ENCODE measurements at places on chromosomes 4 and X. TPM values are rescaled to one million over a fixed set of nuclear protein-coding genes. Genes with fewer than 3 reads are reported as not detected.

GRCh38 chr4:110614173-110614963, 8.5 kb downstream of the PITX2 start:
- H3K4me3 ChIP-seq, result no peak overlapping the region
- H3K4me1 ChIP-seq, result no peaks in the 10 kb centered on the region
- no peak overlapping the region for H3K27ac ChIP-seq
- no peak for DNase-seq

GRCh38 chr4:87304745-87305432, 17.8 kb downstream of the HSD17B13 start:
- no peak for DNase-seq
- H3K36me3 ChIP-seq, result no peaks in the 10 kb centered on the region
- no peaks in the 10 kb centered on the region for H3K27me3 ChIP-seq
- no peaks in the 10 kb centered on the region for H3K4me1 ChIP-seq

The ANXA10 gene
- not detected for polyA plus RNA-seq

DNA sequence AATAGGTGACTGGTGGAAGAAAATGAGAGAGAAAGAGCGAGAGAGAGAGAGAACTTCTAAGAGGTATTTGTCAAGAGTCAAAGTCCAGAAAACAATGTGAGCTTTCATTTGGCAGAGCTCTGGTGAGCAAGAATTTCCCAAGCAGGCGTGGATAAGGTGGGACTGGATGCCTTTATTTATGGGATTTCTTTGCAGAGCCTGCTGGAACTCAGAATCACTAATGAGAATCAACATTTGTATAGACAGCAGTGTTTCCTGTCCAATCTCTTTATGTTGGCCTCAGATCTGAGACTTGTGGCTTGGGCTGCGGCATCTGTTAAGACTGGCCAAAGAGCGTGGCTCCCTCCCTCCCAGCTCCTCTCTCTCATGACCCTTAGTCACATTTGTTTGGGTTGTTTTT, 67.9 kb upstream of the TBL1X start:
- H3K36me3 ChIP-seq, result no peaks in the 10 kb centered on the region
- H3K4me1 ChIP-seq, result no peaks in the 10 kb centered on the region

- no peaks in the 10 kb centered on the region for H3K27me3 ChIP-seq
- no peaks in the 10 kb centered on the region for H3K4me1 ChIP-seq
- H3K36me3 ChIP-seq, result peaks cover 89% of the 10 kb centered on the region
- no peak overlapping the region for H3K4me3 ChIP-seq
Measured at GRCh38 chr4:13580036-13580435, 35.7 kb upstream of the NKX3-2 start.

DNA sequence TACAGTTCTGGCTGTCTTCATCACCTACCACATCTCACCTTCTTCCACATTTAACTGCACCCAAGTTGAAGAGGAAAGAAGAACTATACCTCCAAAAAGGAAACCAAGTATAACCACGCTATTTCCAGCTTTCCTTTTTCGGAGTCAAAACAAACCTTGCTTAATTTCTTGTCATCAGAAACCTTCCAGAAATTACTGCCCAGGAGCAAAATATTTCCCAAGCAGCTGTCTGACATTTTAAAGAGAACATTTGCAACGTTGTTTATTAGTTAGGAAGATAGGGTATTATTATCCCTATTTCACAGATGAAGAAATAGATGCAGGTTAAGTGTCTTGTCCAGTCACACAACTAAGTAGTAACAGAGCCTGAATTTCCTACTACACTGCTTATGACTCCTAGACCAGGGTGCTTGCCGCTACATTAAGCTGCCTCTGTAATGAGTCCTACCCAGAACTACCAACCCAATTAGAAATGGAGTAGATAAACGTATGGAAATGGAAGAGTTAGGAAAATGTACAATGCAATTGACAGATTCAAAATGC, 2.2 kb upstream of the ACSL4 start:
- H3K4me1 ChIP-seq, result peaks cover 13% of the 10 kb centered on the region
- H3K36me3 ChIP-seq, result no peaks in the 10 kb centered on the region
- no peaks in the 10 kb centered on the region for H3K27me3 ChIP-seq
- no peak overlapping the region for H3K27ac ChIP-seq

- no peaks in the 10 kb centered on the region for H3K4me1 ChIP-seq
- DNase-seq, result no peak
- H3K36me3 ChIP-seq, result no peaks in the 10 kb centered on the region
- no peak overlapping the region for H3K4me3 ChIP-seq
Measured at GRCh38 chr4:164935363-164935762, 42.1 kb downstream of the TRIM61 start.

- H3K27ac ChIP-seq, result no peak overlapping the region
- no peak for DNase-seq
- no peak overlapping the region for H3K4me3 ChIP-seq
- no peaks in the 10 kb centered on the region for H3K27me3 ChIP-seq
Measured at GRCh38 chr4:136227315-136227714, 1305.0 kb downstream of the PCDH18 start.

The TMSB15B gene
- 12.3 TPM for polyA plus RNA-seq

DNA sequence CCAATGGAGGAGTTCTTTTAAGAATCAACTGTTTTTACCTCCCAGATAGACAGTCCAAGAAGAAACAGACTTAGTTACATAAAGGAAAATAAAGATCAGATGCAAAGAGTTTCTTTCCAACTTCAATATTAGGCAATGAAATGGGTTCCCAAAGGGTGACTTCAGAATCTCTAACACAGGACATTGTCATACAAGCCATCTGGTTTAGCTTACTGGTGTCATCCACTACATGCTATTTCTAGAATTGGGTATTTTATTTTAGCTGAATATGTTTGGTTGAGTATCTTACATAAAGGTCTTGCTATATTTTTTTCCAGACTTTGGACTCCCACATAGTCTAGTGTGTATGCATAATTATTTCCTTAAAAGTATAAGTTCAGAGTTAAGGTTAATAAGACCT, 162.1 kb upstream of the SLC7A11 start:
- H3K4me3 ChIP-seq, result no peak overlapping the region
- no peaks in the 10 kb centered on the region for H3K36me3 ChIP-seq
- no peak overlapping the region for H3K27ac ChIP-seq
- H3K27me3 ChIP-seq, result no peaks in the 10 kb centered on the region

The CYP4V2 gene
- polyA plus RNA-seq, result 30.9 TPM

The IL21 gene
- polyA plus RNA-seq, result not detected

- no peak for DNase-seq
- H3K4me3 ChIP-seq, result no peak overlapping the region
- H3K27me3 ChIP-seq, result peaks cover 31% of the 10 kb centered on the region
- peaks cover 2% of the 10 kb centered on the region for H3K4me1 ChIP-seq
Measured at GRCh38 chr4:165384186-165384585, 5.4 kb downstream of the CPE start.

The TRIM75 gene
- polyA plus RNA-seq, result not detected

- peaks cover 17% of the 10 kb centered on the region for H3K4me1 ChIP-seq
- H3K36me3 ChIP-seq, result no peaks in the 10 kb centered on the region
- no peak overlapping the region for H3K27ac ChIP-seq
- H3K4me3 ChIP-seq, result no peak overlapping the region
- peak; percentile 56 for DNase-seq
Measured at GRCh38 chrX:39445336-39445735, 644.1 kb downstream of the MID1IP1 start.

GRCh38 chrX:140664939-140665338, 44.6 kb upstream of the LINC00632 start:
- H3K27me3 ChIP-seq, result no peaks in the 10 kb centered on the region
- H3K36me3 ChIP-seq, result no peaks in the 10 kb centered on the region
- H3K27ac ChIP-seq, result no peak overlapping the region
- no peak for DNase-seq

The ERCC6L gene
- 0.94 TPM for polyA plus RNA-seq

GRCh38 chr4:69458184-69458826, 37.4 kb downstream of the UGT2B4 start:
- H3K4me3 ChIP-seq, result no peak overlapping the region
- H3K36me3 ChIP-seq, result no peaks in the 10 kb centered on the region
- H3K4me1 ChIP-seq, result no peaks in the 10 kb centered on the region
- H3K27me3 ChIP-seq, result no peaks in the 10 kb centered on the region

DNA sequence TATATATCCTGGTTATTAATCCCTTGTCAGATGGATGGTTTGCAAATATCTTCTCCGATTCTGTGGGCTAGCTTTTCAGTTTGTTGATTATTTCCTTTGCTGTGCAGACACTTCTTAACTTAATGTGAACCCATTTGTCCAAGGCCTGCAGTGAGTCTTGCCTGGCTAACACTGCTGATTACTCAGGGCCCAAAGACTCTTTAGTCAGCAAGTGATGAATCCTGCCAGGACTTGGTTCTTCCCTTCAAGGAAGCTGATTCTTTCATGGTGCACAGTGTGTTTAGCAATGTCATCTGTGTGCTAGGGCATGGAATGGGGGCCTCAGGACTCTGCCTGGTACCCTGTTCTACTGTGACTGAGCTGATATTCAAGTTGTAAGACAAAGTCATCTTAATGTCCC, 81.8 kb upstream of the TEX13A start:
- H3K36me3 ChIP-seq, result no peaks in the 10 kb centered on the region
- H3K4me1 ChIP-seq, result no peaks in the 10 kb centered on the region
- no peaks in the 10 kb centered on the region for H3K27me3 ChIP-seq
- no peak overlapping the region for H3K27ac ChIP-seq

GRCh38 chr4:42917296-42917695, 24.8 kb downstream of the GRXCR1 start:
- H3K27me3 ChIP-seq, result no peaks in the 10 kb centered on the region
- no peak overlapping the region for H3K4me3 ChIP-seq
- no peaks in the 10 kb centered on the region for H3K4me1 ChIP-seq
- DNase-seq, result no peak

The SLAIN2 gene
- 23.9 TPM for polyA plus RNA-seq

DNA sequence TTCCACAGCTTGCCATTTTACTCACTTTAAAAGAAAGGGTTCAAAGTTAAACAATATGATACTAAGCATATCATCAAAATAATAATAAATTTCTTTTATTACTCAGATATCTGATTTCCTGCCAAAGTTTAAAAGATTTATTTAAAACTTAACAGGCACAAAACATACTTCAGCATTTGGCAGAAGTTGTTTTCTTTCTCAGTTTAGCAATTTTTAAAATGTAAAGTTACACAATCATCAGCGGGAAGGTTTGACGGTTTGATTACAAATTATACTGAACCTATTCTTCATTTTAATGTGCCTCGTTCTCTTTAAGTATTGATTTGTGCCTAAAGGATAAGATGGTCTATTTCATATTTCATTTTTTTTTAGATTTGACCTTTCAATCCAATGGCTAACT, 227.2 kb downstream of the APBB2 start:
- no peak for DNase-seq
- no peak overlapping the region for H3K4me3 ChIP-seq
- no peak overlapping the region for H3K27ac ChIP-seq
- no peaks in the 10 kb centered on the region for H3K36me3 ChIP-seq
